SHP77 (cell line): ENCODE measurements at places on chromosomes 13 and 19.
A peak's percentile ranks its signal among the peaks of the same experiment; 100 is the strongest.

DNA sequence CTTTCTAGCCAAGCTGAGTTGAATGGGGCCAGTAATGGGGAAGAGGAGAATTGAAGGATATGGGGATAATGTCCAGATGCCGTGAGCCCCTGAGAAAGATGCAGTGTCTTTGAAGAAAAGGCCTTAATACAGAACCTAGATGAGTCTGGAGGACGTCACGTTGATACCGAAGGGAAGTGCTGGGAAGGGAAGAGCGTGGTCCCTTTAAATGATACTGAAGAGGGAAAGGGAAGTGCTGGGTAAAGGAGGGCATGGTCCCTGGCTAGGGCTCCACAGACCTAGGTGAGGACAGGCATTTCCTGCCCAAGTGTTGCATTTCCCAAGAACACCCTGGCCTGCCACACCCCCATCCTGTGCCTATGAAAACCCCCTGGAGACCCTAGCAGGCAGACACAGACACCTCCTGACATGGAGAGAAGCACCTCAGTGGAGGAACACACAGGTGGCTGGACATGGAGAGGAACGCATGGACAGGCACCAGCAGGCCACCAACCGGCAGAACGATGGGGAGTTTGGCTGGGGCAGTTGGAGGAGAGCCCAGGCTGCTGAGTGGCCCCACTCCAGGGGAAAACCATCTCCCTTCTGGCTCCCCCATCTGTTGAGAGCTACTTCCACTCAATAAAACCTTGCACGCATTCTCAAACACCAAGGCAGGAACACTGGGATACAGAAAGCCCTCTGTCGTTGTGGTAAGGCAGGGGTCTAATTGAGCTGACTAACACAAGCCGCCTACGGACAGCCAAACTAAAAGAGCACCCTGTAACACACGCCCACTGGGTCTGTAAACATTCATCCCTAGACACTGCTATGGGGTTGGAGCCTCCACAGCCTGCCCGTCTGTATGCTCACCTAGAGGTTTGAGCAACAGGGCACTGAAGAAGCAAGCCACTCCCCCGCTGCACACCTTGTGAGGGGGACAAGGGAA lies 34.9 kb upstream of the POMP start:
- no peak for DNase-seq

- no peak for DNase-seq
These were observed 597.4 kb upstream of the SLITRK1 start for GRCh38 chr13:84479656-84480055.

GRCh38 chr13:90773681-90774080 lies 573.8 kb upstream of the MIR17HG start:
- no peak for DNase-seq

DNA sequence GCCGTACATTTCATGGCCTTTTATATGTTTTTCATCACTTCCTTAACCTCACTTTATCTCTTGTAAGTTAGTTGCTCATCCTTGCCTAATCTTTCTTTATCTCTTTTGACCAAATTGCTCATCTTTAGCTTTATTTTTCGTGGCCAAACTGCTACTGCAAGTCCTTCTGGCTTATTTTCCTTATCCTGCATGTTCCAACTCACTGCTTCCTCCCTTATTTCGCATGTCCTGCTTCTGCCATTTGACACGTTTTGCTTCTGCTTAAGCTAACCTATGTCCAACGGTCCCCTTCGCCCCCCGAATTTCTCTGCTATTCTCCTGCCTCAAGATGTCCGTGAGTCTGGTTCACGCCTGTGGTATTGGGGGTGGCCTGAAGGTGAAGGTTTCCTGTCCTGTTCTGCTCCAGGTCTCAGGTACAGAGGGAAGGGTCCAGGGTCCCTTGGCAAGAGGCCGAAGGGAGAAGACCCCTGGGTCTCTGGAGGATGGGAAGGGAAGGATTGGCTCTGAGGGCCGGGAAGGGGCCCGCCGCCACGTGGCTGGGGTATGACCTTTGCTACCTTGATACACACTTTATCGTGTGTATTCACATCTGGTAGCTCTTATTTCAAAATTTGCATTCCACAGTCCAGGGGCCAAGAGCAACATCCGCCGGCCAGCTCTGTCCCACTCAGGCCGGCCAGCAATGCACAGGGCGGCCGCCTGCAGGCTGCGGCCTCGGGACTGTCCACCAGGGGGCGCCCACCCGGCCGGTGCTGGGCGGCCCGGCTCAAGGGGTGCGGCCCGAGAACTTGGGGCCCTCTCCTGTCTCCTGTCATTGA lies 2.9 kb upstream of the C19orf85 start:
- no peak for DNase-seq

- DNase-seq, result no peak
These were observed 14.9 kb downstream of the POP4 start for GRCh38 chr19:29620931-29621351.

GRCh38 chr13:110447058-110447511 lies 114.4 kb downstream of the RAB20 start:
- no peak for DNase-seq

- no peak for DNase-seq
These were observed 34.2 kb upstream of the SERTM1 start for GRCh38 chr13:36639610-36640009.

GRCh38 chr13:106683179-106683578 lies 115.2 kb upstream of the ARGLU1 start:
- no peak for DNase-seq

GRCh38 chr19:55113570-55114039 lies 3.8 kb downstream of the PPP1R12C start:
- no peak for DNase-seq

- no peak for DNase-seq
These were observed 30.7 kb downstream of the ZNF793 start for GRCh38 chr19:37537391-37537947.

GRCh38 chr19:50050406-50051227 lies 24.8 kb downstream of the ZNF473 start:
- peak; percentile 91 for DNase-seq

- peak; percentile 24 for DNase-seq
These were observed 2.7 kb downstream of the ING1 start for GRCh38 chr13:110716247-110716515.

- DNase-seq, result no peak
These were observed 484.7 kb downstream of the IRS2 start for GRCh38 chr13:109301726-109302125.

GRCh38 chr13:50055454-50055853 lies 40.2 kb downstream of the KCNRG start:
- no peak for DNase-seq

- DNase-seq, result peak; percentile 0
These were observed 2494.9 kb upstream of the PCDH20 start for GRCh38 chr13:63910511-63910910.

GRCh38 chr13:64186071-64186470 lies 2770.4 kb upstream of the PCDH20 start:
- no peak for DNase-seq

DNA sequence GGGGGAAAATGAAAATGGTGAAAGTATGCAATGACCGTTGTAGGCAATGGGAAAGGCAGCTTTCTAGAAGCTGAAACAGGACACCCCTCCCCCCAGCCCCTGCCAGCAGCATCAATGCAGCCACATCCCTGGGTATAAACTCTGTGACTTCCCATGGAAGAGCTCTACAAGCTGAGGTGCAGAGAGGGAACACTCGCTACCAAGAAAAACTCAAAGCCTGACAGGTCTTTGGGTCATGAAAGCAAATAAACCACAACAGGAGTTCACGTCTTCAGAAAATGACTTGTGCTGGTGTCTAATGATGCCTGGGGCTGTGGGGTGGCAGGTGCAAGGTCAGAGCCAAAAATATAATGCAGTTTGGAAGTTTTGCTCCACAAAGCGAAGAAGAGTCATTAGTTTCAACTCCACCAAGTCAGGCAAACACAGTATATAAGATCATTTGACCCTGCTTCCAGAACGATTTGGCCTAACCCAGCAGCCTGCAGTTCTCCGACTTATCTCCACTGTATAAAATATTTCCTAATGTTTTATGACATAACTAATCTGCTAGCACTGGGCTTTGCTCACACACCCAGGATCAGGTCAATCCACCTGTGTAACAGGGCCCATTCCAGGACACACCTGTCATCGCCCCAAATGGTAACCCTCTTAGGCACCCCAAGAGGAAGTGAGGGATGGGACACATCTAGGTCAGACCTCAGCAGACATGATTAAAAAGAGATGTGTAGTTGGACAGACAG lies 102.1 kb downstream of the IRS2 start:
- no peak for DNase-seq

DNA sequence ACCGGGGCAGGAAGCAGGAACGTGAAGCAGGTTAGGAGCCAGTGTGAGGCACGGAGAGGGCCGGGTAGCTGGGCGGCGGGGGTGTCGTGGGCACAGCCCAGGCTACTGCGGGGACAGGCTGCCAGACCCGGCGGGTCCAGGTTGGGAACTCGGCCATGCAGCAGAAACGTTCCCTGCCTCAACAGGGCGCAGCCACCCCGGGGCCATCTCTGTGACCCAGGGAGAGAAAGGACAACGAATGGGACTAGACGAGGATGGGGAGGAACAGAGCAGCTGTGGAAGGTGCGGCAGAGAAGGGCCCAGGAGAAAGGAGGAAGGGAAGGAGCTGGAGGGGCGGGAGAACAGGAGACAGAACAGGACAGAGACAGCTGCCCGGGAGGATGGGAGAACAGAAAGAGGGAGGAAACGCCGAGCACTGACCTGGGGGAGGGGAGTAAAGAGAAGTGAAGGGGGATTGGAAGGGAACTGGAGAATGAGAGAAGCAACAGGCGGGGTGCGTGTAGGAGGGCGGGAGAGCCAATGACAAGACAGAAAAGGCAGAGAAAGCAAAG lies 12.9 kb upstream of the GARIN5A start:
- no peak for DNase-seq

DNA sequence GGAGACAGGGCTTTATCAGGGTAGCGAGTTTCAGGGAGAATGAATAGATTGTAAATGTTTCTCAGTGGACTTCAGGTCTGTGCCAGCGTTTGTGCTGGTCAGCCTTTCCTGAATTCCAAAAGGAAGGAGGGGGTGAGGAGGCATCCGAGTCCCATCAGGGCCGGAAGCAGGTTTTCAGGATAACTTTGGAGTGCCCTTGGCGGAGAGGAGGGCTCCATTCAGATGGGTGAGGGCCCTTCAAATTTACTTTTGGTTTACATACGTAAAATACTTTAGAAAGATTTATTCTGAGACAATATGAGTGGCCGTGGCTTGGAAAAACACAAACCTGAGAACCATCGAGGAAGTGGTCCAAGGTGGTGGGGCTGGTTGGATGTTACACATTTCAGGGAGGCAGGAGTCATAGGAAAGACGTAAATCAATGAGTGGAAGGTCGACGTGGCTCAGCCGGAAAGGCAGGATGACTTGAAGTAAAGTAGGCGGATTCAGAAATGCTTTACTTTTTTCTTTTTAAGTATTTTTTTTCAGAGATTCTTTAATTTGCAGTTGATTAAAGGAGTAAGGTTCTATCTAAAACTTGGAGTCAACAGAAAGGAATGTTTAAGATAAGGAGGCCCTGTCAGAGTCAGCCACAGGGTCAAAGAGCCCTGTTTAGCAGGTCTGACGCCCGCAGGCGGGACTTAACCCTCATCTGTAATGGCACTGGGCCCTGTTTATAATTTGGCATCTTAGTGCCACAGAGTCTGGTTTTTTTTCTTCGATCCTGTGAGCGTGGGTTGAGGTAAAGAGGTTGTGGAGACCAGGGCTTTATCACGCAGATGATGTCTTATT lies 32.8 kb downstream of the ATP11A start:
- no peak for DNase-seq

DNA sequence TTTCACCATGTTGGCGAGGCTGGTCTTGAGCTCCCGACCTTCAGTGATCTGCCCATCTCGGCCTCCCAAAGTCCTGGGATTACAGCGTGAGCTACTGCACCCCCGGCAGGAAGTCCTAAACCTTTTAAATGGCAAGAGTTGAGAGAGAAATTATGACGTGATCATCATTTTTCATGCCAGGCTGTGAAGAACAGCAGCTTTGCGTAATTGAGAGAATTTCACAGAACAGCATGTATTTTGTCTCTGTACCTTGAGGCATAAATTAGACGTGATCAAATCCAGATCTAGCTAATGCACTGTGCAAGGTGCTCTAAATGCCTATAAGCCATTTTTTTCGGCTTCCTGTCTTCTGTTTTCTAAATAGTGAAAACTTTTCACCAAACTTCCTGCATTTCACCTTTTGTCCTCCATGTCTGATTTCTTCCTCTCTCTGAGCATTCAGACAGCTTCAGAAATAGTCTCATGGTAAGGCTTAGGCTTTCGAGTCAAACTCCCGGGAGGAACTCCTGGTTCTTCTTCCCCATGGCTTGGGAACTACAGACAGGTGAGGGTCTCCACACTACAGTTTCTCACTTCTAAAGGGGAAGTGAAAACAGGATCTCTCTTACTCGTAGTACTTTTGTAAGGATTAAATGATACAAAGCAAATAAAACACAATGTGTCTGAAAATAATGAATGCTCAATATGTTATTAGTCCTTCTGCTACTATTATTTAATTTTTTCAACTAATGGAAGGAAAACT lies 51.0 kb downstream of the WDFY2 start:
- DNase-seq, result no peak

- DNase-seq, result no peak
These were observed 8.7 kb downstream of the MAP2K2 start for GRCh38 chr19:4115050-4115817.

- DNase-seq, result no peak
These were observed 5.1 kb downstream of the RASGRP4 start for GRCh38 chr19:38420935-38421334.

DNA sequence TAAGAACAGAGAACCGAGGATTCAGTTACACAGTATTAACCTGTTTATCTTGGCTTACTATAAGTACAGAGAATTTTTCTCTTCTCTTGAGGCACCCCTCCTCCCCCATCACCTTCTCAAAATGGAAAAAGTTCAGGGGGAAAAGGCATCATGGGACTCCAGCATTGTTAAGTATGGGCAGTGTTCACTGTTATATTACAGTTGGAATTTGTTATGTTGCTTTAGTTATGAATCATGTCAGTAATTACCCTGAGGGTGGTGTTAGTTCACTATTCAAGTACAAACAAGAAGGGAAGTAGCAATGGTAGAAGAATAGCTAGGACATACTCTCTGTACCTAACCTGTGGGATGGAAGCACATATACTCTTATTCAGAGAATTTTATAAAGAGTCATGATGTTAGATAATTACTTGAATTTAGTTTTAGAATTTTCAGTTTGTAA lies 12.0 kb downstream of the LPAR6 start:
- DNase-seq, result no peak

DNA sequence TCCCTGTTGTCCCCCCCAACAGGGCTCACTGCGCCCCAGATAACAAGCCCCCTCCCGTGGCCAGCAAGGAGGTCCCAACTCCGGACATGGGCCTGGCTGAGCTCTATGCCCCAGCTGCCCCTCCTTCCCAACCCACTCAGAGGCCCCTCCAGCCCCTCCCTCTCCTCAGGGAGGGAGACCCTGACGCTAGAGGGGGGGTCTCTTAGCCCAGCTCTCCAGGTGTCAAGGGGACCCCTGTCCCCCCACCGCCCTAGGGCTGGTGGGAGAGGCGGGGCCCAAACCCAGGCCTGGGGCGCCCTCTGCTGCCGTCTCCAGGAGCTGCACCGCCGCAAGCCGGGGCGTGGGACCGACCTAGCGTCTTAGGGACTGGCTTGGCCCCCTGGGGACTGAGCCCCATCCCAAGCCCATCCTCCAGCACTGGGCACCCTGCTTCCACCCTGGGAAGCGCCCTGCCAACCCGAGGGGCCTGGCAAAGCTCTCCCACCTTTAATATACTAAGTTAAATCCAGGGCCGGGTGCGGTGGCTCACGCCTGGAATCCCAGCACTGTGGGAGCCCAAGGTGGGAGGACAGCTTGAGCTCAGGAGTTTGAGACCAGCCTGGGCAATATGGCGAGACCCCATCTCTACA lies 1.4 kb downstream of the GRIN3B start:
- DNase-seq, result no peak
